LoVo (cell line): ENCODE measurements at places on chromosomes 16 and 17.

GRCh38 chr17:82793974-82794630, 42.2 kb downstream of the TBCD start:
- DNase-seq: no peak

- no peak for DNase-seq
These were observed 918 bp upstream of the NLRC3 start for GRCh38 chr16:3578121-3578520.

DNA sequence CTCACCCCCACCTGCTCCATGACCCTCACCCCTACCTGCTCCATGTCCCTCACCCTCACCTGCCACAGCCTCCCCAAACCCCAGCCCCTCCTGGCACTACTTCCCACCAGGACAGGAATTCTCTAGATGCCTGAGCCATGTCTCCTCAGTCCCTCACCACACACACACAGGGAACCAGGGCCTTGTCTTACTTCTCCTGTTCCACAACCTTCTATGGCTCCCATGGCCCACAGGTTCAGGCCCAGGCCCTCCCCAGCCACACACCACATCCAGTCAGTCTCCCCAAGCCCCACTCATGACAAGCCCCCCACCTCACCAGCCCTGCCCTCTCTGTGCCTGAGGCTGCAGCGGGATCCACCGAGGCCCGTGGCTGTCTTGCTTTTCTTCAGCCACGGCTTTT, 3.1 kb upstream of the UBE2I start:
- DNase-seq: no peak

- DNase-seq: no peak
These were observed 9.9 kb downstream of the DBNDD1 start for GRCh38 chr16:90009172-90009899.

DNA sequence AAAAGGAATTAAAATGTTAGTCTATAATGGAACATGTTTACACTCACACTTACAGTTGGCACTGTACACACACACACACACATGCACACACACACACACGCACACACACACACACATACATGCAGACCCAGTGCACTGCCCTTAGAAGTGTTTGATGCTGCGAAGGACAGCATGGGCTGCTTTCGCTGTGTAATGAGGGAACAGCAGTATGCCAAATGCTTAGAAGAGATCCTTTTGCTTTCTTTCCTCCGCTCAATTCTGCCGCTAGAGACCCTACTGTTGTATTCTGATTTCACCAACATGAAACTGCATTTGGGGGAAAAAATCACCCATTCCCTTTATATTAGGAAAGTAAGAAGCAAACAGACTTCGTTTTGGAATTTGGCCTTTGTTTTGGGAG, 217.9 kb downstream of the ENGASE start:
- no peak for DNase-seq

GRCh38 chr16:11768849-11769248, 26.2 kb upstream of the TXNDC11 start:
- no peak for DNase-seq

- no peak for DNase-seq
These were observed 9.2 kb upstream of the TBX4 start for GRCh38 chr17:61442878-61443474.

GRCh38 chr17:81647640-81648012, 8.7 kb downstream of the PDE6G start:
- DNase-seq: no peak

GRCh38 chr16:65988024-65988595, 378.4 kb upstream of the CDH5 start:
- no peak for DNase-seq

DNA sequence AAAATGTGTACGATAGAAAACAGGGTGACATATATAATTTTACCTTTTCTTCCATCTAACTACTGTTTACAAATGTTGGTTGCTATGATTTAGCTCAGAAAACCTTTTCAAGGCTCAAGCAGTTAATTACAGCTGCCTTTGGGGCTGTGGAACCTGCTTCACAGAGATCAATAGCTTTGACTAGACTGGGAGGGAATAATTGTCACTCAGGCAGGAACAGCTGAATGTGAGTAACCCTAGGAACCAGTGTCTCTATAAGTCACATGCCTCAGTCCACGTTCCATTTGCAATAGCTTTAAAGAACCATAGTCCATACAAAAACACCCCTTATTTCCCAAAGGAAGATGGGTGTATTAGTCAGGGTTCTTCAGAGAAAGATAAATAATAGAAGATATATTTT, 306.8 kb upstream of the ERCC4 start:
- no peak for DNase-seq

GRCh38 chr16:85651629-85652430, 36.9 kb downstream of the GINS2 start:
- DNase-seq: no peak

DNA sequence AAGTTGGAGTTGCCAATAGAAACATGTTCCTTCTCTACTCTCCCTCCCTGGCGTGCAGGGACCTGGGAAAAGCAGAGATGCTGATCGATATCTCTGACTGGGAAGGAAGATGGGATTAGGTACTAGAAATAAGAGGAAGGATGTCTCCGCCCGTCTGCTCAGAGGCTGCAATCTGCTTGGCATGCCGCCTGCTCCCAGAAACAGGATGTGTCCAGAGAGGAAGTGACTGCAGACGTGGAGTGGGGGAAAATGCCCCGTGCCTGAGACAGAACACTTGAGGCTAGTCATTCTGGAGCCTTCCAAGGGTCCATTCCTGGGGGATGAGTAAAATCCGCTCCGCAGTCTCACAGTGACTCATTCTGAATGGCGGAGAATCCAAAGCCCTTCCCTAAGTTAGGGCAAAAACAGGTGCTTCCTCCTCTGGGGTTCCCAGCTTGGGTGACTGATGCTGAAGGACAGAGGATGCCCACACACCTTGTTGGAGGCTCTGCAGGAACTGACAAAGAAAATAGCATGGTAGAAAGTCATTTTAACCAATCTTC, 45.0 kb upstream of the SMURF2 start:
- peak; percentile 93 for DNase-seq

GRCh38 chr17:69075823-69076222, 15.1 kb upstream of the ABCA9 start:
- no peak for DNase-seq

DNA sequence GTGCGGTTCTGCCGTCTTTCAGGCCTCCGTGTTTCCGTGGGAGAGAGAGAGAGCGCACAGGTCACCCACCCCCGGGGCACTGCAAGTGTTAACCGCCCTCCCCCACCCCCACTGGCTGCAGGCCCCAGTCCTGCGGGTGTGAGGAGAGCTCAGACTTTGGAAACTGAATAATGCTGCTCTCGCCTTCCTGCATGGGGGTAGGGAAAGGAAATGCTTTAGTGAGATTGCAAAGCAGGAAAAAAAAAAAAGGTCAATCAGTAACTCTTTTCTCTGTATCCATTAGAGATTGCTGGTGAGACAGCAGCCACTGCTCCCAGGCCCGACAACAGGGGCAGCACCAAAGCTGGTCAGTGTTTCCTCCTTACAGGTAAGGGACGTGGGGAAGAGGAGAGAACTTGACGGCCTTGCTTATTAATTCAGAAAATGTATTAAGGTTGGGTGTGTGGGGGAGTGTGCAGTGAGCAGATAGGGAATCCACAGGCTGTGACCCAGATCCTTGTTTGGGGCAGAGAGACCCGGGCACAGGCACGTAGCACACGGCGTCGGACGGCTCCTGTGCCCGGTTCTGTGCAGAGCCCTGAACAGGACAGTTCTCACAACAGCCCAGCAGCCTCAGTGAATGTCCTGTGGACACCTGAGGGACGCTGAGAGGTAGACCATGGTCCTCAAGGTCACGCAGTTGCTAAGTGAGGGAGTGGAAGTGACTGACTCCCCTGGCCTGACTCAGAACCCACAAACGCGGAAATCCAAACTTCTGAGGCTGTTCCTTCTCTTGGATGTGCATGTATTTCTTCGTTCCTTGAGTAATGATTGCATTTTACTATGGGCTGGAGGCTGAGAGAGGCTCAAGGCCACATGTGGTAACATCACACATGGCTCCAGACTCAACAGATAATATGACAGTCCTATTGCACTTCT, 156.5 kb downstream of the FOXL1 start:
- DNase-seq: no peak
